T-helper 2 cell (primary cell): ENCODE measurements at places on chromosomes 11 and 22.

GRCh38 chr22:29302681-29303465 lies 3.6 kb upstream of the GAS2L1 start:
- no peak for DNase-seq

DNA sequence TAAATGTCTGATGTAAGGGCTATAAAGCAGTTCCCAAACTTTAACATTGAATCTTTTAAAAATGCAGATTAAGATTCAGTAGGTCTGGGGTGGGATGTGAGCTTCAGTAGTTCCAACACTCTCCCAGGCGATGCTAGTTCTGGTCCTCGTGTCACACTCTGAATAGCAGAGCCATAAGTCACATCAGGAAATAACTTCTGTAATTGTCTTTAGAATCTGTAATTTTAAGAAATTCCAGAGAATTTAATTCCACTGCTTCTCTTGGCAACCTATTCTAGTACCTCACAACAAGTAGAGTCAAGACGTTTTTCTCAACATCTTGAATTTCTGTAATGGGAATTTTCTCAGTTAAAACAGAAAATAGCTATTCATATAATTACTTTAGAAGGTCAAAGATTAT lies 223.1 kb downstream of the TMEM135 start:
- no peak for DNase-seq

GRCh38 chr11:62140304-62141110 lies 16.7 kb downstream of the INCENP start:
- no peak for DNase-seq

DNA sequence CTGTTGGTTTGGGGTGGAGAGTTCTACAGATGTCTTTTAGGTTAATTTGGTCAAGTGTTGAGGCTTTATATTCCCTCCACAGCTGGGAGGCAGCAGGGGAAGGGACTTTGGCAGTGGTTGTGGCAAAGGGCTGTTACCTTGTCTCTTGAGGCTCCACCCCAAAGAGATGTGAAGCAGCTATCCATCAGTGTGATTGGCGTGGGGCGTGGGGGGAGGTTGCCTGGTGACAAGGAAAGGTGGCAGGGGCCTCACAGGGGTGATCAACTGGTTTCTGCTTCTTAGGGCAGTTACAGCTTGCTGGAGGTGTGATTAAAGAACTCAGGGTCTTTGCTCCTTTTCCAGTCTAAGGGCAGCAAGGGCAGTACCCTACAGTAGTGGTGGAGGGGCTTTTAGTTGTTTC lies 59.3 kb downstream of the FANCF start:
- DNase-seq = no peak
